ENCODE measurements at places on chromosomes 3 and 15. TPM values are rescaled to one million over a fixed set of nuclear protein-coding genes. Genes with fewer than 3 reads are reported as not detected.

DNA sequence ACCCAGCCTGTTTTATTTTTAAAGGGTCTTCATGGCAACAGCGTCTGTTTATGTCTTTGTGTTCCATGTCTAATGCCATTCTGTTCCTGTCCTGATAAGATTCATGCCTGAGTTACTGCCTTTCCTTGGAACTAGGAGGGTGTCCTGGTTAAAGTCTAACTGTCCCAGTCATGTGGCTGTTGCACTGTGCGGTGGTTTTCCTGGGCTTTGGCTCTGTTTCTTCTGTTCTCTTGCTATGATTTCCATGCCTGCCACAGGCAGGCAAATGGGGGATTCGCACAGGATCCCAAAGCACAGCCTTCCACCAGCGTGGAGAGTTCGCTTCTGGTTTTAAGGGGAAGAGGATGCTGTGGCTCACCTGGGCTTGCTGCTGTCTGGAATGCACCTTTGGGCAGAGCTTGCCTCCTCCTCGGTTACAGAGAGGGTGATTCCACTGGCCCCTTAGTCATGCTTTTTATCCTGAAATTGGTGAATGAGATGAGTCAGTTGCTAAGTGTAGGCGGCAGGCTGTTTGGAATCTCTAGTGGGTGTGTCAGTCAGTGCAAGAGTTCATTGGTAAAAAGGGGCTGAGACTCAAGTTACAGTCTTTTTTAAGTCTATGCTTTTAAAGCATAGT lies 86.8 kb downstream of the CCK start:
- peak; percentile 76 for DNase-seq

DNA sequence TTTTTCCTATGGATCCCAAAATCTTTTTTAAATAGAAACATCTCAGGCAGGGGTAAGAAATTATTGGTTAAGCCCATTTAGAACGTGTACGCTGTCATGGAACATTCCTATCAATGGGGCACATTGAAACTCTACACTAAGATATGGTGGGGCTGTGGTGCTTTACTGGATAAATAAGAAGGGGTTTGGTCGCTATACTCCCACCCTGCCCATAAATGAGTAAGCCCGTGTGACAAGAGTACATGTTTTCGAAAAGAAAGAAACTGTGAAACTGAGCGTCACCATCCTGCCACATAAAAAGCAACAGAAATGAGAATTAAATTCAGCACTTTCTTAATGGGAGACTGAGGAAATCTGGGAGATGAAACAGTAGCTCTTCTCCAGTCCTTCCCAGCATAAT lies 929.7 kb upstream of the CFAP20DC start:
- no peak for DNase-seq

- DNase-seq: no peak
These were observed 450.0 kb upstream of the KCNMB2 start for GRCh38 chr3:178086144-178086825.

- DNase-seq: no peak
These were observed 826 bp downstream of the LRRC58 start for GRCh38 chr3:120348065-120348990.

The TTLL13 gene
- polyA plus RNA-seq: 0.07 TPM

The SKOR1 gene
- polyA plus RNA-seq: 0.03 TPM

DNA sequence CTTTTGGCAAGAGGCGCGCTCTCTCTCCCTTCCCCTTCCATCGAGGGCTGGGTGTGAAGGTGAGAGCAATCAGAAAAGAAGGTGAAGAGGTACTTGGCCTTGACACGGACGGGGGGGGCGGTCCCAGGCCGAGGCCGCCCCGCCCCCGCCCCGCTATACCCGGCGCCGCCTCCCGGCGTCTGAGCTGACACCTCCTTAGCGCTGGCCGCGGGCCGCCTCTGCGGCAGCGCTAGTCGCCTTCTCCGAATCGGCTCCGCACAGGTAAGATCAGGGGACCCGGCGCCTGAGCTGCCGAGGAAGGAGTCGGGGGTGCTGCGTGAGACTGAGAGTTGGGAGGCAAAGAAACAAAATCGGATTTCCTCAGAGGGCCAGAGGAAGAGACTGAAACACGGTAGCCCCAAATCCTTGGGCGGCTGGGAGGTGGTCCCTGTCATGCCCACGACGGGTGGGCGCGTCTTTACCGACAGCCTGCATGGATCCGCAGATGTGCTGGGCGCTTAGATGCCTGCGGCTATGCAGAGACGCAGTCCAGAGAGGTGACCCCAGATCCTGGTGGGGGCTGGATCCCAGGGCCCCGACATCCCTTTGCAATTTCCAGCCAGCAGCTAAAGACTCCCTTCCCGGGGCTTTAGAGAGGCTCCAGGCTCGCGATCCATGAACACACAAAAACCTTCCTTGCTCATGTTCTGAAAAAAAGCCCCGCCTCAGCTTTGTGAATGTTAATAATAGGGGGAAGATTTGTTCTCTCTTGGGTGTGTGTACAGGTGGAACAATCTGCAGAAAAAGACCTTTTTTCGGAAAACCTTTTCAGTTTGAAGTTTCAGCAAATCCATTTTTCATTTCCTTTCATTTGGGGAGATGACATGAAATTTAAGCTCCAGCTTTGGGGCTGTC lies at the start of gene ENTPD3:
Gene ENTPD3 (plus strand): TSS at position 184 of the 894 bp plus-strand sequence. CDS start 874 bp downstream, outside the sequence.
- DNase-seq: no peak

DNA sequence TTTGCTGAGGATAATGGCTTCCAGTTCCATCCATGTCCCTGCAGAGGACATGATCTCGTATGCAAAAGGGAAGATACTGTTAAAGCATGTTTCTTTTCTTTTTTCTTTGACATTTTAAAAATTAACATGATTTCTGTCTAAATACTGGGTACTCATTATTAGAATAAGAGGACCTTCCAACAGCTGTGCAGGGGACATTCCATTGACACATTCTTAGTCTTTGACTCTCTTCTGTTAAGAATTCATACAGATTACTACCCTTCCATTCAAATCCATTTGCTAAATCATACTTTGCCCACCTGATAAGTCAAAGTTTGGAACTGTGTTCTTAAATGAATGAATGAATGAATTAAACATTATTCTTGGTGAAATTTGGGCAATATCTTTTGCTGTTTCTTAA lies 5.1 kb upstream of the CP start:
- no peak for DNase-seq

DNA sequence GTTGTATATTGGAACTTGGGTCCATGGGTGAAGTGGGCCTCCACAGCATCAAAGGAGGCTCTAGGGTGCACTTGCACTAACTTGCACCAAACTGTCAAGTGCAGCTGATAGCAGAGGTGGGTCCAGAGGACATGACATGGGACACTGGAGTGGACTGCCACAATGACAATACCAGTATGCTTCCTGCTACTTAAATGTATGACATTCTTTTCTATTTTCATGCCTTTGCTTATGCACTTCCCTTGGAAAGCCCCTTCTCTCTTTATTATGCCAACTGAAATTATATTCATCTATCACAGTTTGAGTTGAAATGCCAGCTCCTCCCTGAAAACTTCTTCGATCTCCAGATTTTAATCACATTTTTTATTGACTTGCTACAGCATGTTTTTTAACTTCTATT lies 101.8 kb downstream of the CFAP20DC start:
- DNase-seq: no peak

DNA sequence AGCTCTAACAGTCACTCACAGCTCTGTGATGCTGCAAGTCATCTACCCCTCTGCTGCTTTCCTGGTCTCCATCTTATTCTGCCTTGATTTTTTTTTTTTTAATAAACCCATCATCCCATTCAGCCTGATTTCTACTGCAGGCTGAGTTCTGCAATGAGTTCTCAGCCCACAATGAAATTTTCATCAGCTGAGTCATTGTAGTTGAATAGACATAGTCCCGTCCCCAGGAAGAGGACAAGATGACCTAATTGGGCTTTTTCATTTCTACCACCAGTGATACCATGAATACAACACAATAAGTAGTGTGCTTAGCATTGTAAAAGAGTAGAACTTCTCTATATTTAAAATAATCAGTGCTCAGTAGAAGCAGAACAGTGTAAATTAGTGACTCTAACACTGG lies 59.3 kb downstream of the C3orf85 start:
- DNase-seq: no peak

- DNase-seq: no peak
These were observed 46.8 kb downstream of the CA12 start for GRCh38 chr15:63334821-63335220.

The IQCB1 gene
- 8.7 TPM for polyA plus RNA-seq

DNA sequence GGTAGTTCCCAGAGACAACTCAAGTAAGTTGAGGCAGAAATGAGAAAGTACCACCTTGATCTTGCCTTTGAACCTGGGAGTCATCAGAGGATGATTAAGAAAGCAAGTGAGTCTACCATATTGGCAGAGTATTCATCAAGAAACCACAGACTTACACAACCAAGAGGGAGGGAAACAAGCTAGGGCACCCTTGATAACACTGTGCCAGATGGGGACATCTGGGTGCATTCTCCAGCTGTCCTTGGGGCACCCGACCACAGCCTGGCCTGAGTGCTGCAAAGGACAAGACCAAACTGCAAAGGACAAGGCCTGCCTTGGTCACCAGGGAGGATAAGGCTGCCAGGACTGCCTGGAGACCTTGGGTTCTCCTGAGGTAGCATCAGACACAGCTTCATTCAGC lies 553.6 kb downstream of the EPHB1 start:
- no peak for DNase-seq

The GOLGA8T gene
- not detected for polyA plus RNA-seq

DNA sequence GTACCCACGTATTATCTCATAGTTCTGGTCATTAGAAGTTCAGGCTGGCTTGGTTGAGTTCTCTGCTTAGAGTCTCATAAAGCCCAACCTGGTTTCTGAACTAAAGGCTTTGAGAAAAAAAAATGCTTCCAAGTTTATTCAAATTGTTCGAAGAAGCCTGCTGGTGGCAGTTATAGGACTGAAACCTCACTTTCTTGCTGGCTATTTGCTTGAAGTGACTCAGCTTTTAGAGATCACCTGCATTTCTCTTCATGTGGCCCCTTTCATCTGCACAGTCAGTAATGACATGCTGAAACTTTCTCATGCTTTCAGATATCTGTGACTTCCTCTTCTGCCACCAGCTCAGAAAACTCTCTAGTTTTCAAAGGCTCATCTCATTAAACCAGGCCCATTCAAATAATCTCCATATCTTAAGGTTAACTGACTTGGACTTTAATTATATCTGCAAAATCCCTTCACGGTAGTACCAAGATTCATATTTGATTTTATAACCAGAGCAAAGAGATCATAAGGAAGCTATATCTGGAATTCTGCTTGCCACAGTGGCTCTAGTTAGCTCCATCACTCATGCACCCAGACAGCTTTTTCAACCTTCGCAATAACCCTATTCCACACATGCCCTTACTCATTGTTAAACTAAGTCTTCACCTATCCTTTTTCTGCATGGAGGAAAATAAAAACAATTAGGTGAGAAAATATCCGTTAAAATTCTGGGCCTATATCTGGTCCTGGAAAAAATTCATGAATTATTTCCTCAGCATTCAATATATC lies 433.8 kb upstream of the CBLB start:
- DNase-seq: no peak

DNA sequence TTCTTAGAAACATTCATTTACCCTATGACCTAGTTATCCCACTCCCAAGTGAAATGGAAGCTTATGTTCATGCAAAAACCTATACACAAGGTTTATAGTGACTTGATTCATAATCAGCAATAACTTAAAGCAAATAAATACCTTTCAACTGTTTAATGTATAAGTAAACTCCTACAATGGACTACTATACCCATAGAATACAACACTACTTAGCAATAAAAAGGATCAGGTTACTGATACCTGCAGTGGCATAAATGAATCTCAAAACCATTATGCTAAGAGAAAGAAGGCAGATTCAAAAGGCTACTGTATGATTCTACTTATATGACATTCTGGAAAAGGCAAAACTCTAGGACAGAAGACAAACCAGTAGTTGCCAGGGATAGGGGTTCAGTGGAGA lies 8.3 kb upstream of the POLR2M start:
- DNase-seq: no peak

The HTR3E gene
- not detected for polyA plus RNA-seq

GRCh38 chr3:5202222-5202621 lies 14.7 kb downstream of the EDEM1 start:
- DNase-seq: no peak

The DVL3 gene
- polyA plus RNA-seq: 21.9 TPM

The P2RY12 gene
- not detected for polyA plus RNA-seq

DNA sequence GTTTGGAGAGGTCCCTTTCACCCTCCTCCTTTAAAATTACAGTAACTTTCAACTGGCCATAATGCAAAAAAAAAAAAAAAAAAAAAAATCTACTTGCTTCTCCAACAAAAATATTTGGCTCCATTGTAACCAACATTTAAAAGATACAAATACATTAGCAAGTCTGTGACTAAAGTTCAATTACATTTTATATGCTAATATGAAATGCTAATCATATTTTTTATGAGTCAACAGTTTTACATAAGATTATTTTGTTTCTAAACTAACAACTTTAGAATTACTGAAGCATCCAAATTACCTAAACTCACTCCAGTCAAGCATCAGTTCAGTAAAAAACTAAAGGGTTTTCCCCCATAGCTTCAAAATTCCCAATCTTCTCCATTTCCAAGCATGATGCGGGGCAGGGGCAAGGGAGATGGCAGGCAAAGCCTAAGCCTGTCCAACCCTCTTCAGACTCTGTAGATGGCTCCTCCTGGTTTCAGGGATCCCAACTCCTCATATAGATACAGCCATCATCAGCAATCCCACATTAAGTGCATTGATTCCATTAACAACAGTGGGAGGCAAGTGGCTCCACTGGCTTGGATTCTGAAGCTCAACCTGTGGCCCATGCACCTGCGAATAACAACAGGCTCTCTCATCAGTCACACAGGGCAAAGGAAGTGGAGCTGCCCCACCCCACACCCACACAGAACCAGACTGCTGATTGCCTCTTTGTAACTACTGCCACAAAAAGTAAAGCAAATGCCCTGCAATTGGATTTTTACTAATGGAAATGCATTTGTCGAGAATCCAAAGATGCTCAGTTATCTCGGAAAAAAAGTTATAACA lies 15.0 kb downstream of the SFMBT1 start:
- no peak for DNase-seq

DNA sequence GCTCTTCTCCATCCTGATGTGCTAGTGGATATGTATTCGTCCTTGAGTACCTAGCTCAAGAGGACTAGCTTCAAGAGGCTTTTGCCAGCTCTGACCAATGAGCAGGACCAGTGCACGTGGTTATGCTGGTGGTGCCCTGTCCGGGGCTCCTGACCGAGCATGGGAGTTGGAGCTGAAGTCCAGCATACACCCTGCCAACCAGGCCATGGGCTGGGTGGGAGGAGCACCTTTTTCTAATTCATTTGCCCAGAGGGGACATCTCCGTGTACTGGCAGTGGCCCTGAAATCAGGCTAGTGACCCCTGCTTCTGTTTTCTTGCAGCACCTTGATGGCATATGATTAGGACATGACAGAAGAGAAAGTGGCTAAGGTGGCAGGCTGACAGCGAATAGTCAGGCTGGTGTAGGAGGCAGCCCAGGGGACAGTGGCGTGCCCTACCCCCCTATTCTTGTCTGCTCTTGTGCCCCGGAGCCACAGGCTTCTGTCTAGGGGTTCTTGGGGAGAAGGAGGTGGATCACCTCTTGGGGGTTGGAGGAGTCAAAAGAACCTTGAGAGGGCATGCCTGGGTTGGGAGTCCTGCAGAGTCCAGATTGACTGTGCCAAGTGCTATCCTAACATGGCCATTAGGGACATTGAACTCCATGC lies 16.5 kb downstream of the PODXL2 start:
- no peak for DNase-seq

Data from keratinocyte (primary cell).